ENCODE measurements at places on chromosomes 2 and 18.
A peak's percentile ranks its signal among the peaks of the same experiment; 100 is the strongest.

DNA sequence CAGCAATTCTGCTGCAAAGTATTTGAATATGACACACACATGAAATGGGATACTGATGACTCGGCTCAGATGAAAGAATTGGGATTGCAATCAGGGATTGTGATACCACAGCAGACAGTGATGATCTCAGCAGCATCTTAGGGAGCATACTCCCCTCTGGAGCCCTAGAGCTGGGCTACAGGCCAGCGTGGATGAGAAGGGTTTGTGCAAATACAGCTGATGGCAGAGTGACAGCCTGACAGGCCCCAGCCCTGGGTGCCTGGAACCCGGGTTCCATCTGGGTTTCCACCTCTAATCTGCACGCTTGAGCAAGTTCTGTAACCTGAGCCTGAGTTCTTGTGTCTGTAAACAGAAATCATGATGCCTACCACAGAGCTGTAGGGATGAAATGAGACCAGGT, 418.0 kb downstream of the LRATD1 start:
- DNase-seq = no peak

- peak; percentile 56 for DNase-seq
Measured at GRCh38 chr2:28821295-28821958, 10.8 kb downstream of the SPDYA start.

DNA sequence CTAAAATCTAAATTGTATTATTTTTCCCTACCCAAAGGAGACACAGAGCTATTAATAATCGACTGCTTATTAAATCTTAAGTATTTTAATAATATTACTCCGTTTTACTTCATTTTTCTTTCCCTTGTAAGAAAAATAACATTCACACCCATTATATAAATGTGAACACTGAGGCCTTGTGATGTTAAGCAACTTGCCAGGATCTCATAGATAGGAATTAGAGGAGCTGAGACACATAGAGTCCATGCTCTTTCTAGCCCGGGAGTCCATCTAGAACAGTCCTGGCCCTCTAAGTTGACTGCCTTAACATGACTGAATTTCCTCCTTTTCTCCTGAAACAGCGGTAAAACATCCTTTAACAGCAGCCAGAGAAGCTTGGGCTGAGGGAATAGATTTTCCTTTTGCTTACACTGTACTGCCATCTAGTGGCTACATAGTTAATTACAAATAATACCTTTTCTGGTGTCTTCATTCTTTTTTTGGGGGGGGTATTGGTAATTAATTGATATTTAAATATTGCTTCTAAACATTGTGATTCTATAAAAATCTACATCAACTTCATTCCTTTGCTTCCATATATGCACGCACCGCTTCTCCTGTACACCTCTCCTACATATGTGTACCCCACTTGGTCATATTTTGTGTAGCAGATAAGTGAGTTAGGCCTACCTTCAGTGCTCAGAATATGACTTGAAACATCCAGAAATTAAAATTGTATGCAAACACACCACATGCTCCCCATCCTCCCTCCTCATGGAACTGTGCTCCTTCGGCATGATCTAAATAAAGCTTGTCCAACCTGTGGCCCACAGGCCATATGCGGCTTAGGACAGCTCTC, 125.8 kb upstream of the HNMT start:
- DNase-seq = peak; percentile 70

GRCh38 chr2:105575499-105576025, 169.2 kb upstream of the NCK2 start:
- DNase-seq = peak; percentile 5

GRCh38 chr2:74806920-74807319, 27.0 kb upstream of the HK2 start:
- DNase-seq = no peak

DNA sequence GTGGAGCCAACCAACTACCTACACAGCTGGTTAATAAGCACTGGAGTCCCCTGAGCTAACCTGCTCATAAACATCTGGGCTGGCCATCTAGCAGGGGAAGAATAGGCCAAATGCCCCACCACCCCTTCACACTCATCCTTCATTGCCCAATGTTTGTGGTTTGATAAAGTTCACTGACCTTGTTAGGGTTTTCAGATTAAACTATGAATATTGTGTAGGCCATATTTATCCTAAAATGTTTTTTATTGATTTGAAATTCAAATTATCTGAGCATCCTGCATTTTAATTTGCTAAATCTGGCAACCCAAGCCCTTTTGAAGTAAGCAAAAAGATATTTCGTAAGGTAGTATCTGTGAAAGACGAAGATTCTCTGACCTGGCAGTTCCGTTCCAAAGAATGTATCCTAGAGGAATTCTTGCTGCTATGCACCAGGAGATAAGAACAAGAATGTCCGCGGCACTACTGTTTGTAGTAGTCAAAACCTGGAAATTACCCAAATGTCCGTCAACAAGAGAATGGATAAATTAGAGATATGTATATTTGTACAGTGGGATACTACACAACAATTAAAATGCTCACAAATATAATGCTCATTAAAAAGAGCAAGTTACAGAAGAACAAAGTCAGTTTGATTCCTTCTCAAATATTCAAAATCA, 5.8 kb upstream of the TLK1 start:
- DNase-seq = no peak

- peak; percentile 88 for DNase-seq
Measured at GRCh38 chr2:85741833-85742455, 11.8 kb upstream of the ATOH8 start.

GRCh38 chr2:15009681-15010080, 377.2 kb downstream of the LRATD1 start:
- DNase-seq = no peak

GRCh38 chr18:31680433-31680811, 4.0 kb downstream of the B4GALT6 start:
- no peak for DNase-seq

DNA sequence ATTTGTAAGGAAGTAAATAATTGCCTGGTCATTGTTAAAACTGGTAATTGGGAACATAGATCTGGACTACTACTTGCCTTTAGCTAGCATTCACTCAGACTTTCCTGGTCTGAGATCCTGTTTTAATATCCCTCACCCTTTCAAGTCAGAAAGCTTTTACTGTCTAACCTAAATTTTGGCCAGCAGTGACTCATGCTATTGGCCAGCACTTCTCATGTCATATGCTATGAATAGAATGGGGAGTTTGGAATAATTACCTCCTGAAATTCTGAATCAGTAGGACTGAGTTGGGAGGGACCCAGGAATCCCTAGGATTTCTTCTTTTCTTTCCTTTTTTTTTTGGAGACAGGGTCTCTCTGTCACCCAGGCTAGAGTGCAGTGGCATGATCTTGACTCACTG, 19.3 kb downstream of the STK36 start:
- DNase-seq = peak; percentile 76

GRCh38 chr2:100588071-100588786, 25.4 kb downstream of the PDCL3 start:
- peak; percentile 67 for DNase-seq

DNA sequence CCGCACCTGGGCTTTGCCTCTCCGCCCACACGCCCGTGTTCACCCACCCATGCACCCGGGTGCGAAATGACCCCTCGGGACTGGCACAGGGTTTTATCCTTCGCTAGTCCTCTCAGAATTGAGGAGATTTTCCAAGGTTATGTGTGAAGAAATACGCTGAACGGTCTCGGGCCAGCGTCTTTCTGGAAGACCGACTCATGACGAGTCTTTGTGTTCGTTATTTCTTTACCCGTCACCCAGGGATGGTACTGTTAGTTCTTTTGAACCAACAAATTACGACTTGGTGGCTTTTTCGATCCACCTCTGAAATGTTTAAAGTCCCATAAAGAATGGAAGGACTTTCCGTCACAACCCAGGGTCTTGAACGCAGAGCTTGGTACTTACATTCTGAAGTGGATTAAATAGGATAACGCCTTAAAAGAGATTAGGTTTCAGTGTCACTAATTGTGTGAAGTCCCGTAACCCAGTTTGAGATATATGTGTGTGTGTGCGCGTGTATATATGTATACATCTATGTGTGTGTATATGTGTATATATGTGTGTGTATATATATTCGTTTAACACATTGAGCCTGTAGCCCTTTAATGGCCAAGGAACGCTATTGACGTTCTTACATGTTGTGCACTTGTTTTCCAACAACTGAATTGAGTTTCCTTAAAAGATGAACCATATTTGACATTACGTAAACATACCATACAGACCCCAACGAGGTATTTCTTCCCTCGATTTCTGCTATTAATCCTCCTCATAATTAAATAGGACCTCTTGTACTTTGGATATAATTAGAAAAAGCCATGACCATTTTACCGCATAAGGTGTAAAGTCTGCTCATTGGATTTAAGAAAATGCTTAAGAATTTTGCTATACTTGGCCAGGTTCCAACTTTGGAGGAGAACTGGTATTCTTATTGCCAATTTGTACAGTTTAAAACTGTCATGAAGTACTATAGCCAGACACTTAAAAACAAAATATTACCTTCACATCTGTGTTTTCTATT, 889 bp downstream of the ZC3H15 start:
- DNase-seq = peak; percentile 44

GRCh38 chr2:40814616-40815015, 362.7 kb upstream of the SLC8A1 start:
- no peak for DNase-seq

- DNase-seq = no peak
Measured at GRCh38 chr2:102749938-102750337, 11.9 kb upstream of the TMEM182 start.

DNA sequence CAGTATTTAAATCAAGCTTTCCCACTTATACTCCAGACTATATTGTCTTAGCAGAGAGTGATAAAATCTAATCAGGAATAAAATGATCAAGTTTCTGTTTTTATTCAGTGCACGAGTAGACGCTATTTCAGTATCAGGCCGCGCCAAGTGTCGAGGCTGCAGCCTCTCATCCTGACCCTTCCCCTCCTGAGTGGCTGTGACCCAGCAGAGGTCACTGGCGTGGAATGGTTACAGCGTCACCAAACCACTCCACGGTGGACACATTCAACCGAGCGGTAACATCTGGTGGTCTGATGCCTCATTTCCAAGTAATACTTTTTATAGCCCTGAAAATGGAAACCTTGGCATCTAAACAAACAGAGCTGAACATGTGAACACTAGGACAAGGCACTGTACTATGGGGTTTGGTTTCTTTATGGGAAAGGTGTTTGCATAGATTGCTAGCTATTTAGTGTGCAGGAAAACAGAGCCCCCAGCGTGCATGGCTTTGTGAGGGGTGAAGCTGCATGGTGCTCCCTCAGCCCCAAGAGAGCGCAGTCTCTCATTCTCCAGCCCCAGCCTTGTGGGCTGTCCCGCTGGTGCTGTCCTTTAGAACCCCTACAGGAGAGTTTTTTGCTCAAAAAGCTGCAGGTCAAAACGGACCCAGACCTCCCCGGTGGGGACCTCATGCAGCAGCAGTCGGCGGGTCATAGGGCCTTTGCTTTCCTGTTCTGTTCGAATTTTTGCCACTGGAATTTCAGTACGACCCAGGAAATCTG, 28.4 kb downstream of the FAM228A start:
- no peak for DNase-seq

DNA sequence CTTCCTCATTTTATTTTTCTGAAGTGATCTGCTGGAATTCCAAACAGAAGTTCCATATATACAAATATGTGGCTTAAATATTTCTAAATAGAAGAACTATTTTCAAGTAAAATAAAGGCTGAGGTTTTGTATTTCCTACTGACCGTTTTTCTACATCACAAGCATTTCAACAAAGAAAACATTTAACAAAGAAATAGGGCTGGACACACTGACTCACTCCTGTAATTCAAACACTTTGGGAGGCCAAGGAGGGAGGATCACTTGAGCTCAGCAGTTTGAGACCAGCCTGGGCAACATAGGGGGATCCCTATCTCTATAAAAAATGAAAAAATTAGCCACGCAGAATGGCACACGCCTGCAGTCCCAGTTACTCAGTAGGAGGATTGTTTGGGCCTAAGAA, 44.6 kb downstream of the TANK start:
- DNase-seq = no peak

DNA sequence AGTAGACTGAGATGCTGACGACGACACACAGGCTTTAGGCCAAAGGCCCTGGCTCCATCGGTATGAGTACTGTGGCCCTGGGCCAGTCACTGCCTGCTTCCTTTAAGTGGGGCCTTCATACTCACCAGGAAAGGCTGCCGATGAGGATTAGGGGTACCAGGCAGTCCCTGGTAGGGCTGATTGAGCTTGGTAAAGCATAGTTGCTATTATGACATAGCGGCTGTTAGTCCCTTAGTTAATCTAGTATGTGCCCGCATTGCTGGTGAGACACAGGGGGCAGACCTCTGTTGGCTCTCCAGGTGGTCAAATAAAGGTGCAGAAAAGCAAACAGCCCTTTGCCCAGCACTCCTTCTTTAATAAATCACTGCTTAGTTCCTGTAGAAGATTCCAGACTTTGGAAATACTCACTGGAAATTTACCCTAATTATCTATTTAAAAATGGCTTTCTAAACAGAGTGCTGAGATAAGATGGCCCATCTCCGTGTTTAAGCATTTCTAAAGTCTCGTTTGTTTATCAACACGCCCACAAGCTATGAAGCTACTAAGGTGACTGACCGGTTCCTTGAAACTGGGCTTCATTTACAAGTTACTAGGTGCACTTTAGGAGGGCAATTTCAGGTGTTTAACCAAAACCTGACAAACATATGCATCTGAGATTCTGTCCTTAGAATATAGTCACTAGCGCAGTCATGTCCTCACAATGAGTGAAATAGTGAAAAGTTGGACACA, 8.7 kb upstream of the BIN1 start:
- no peak for DNase-seq

- no peak for DNase-seq
Measured at GRCh38 chr2:37783545-37783944, 112.1 kb upstream of the CDC42EP3 start.

DNA sequence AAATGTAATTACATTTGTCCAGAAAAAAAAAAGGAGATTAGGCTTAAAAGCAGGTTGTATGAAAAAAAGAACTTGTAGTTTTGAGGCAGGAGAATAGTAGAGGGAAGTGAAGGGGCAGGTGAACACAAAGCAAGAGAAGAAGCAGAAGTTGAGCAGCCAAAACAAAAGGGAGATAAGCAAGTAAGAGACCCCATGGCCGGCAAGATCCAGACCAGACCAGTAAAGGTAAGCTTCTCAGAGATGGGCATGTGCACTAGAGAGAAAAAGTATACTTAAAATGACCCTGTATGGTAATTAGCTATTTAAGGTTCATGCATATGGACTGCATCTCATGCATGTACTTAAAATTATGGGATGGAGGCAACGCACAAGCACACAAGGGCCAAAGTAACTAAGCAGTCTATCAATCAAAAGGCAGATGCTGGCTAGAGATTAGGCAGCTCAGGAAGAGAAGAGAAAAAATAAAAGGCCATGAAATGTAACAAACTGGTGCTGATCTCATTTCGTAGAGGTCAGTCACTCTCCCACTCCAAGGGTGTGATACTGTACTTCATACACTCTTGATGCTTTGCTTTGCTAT, 9.7 kb downstream of the SIGLEC15 start:
- DNase-seq = no peak

All from AG08395 (cell line).